RCC 7860 (cell line): ENCODE measurements at places on chromosomes 2 and 18.

GRCh38 chr2:222305516-222306392, 7.0 kb upstream of the PAX3 start:
- DNase-seq = no peak

DNA sequence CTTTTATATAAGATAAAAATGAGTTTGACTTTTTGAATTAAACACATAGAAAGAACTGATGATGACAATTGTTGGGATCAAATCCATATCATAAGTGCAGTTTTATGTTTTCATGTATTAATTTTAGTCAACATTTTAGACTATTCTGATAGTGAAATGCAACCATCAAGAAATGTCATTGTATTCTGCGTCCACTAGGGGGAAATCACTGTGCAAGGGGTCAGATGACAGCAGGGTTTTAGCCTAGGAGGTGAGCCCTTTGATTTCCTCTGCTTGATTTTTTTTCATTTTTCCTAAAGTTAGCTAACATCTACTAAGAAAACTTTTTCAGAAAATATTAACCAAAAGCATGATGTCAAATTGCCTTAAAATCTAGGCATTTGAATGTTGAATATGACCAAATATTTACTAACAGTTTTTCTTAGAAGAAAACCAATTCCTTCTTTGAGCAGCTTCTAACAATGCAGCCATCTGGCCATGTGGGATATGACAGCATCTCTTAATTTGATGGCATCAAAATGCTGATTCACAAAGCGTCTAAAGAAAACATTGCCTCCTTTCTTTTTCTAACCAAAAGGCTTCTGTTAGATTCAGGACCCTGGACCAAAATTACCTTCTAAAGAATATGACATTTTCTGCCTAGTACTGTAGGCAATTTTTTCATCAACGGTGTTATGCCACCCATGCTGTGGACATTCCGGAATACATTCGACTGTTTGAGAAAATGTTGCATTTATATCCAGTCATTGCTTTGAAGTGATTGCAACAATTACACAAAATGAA, 141.5 kb downstream of the SPHKAP start:
- no peak for DNase-seq

GRCh38 chr18:76265497-76266235, 229.4 kb downstream of the ZNF516 start:
- DNase-seq = no peak

DNA sequence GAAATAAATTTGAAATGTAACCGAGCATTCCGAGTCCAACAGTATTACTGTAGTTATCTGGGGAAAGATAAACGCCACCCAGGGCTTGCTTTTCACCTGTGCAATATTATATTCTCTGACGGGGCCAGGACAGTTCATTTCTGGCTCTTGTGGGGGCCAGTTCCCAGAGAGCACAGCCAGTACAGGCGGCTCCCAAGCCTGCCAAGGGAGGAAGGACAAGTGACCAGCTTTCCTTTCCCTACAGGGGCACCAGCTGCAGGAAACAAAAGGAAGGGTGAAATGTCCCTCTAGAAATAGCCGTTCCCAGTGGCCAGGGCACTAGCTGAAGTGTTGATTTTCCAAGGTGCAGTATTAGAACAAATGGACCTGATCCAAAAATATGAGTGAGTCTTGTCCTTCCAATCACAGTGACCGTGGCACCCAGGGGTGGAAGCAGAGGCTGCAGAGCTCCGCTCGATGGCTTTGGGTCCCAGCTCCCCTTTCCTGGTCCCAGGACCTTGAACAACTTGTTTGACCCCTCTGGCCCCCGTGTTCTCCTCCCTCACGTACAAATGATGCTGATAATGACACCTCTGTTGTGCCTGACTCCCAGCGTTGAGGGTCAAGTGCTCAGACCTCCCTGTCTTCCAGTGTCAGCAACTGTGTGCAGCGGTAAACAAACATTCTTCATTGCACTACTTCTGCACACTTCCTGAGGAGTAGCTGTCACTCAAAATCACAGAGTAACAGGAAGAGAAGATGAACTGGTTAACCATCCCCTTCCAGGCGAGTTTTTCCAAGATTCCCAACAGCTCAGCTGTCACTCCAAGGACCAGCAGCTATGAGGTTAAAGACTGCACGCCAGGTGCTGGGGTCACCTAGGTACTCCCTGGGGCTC, 40.9 kb downstream of the GYPC start:
- no peak for DNase-seq

DNA sequence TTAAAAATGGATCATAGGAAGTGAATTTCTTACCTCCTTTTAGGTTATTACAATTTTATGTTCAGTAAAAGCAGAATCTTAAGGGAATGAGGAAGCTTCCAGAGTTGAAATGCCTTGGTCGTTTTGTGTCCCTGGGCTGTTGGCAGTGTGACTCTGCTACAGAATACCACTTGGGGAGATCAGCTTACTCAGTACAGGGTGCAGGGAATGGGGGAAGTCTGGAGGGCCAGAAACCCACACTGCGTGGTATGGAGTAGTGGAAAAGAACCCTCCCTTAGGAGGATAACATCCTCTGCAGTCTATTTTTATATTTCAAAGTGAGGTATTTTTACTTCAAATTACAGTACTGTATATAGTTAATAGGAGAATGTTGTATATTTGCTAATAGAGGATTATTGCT, 51.1 kb downstream of the R3HDM1 start:
- DNase-seq = no peak

GRCh38 chr2:241226723-241227572, 38.5 kb downstream of the ANO7 start:
- no peak for DNase-seq

DNA sequence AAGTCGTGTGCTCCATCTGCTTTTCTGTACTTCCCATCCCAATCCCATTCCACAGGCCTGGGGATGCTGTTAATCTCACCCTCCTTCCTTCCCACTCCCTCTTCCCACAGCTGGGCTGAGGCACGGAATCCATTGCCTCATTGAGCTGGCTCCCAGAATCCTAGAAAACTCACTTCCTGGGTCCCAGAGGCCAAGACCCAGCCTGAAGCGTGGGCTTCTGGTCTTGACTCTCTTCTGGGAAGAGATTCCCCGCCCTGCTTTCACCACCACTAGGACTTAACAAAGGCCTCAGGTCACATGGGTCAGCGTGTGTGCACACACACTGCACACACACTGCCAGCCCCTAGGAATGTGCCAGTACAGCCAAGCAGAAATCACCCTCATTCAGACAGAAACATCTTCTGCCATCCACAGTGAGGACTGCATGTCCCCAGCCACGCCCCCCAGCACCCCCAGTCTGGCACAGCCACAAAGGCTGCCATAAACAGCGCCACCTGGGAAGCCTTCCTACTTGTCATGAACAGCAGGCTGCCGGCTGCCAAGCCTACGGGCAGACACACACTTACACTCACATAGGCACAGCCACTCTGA, 165.8 kb downstream of the TNS1 start:
- no peak for DNase-seq

DNA sequence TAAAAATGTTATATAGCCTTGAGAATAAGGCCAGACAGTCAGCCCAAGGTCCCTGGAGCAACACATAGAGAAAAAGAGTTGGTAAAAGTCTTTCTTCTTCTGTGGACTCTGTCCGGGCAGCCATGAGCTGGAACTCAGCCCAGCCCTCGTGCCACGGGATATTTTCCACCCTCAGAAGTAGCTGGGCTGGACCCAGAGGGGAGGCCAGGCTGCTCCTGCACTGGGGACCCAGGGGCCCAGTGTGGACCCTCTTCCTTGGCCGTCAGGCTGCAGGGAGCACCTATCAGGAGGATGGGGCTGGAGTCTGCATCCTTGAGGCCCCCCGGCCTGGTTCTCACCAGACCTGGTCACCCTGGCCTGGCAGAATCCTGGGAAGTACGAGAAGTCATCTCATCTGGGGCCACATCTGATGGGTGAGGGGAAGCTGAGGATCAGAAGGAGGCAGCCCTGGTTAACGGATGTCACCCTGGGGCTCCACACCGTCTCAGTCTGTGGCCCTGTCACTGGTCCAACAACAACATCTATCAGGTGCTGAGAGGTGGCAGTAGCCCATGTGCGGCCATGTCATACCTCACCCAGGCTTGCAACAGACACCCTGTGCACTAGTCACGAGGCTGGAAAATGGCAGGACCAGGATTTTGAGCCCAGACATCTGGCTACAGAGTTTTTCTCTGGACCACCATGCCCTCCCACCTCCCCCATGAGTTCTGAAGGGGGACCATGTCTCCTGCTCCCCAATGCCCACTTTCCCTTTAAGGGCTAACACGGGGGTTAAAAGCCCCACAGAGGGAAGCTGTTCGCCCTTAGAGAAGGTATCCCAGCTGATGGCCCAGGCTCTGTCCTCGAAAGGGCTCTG, 33.0 kb downstream of the SDC1 start:
- no peak for DNase-seq

DNA sequence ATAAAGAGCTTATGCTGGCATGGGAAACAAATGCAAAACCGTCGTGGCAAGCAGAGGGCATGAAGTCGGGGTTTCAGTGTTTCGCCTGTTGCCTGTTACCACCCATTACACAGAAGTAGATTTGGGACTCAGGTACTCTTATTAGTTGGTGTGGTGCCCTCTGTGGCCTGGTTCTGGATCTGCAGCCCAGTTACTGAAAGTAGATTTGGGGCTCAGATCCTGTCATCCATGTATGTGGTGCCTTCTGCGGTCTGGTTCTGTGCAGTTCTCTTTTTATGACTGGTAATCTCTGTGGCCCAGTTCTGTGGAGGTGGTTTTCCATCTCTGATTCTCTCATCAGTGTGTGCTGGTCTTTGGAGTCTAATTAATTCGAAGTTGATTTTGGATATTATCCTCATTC, 45.2 kb downstream of the ADNP2 start:
- no peak for DNase-seq

- DNase-seq = peak; percentile 42
Measured at GRCh38 chr2:57720728-57721627, 325.6 kb upstream of the VRK2 start.

DNA sequence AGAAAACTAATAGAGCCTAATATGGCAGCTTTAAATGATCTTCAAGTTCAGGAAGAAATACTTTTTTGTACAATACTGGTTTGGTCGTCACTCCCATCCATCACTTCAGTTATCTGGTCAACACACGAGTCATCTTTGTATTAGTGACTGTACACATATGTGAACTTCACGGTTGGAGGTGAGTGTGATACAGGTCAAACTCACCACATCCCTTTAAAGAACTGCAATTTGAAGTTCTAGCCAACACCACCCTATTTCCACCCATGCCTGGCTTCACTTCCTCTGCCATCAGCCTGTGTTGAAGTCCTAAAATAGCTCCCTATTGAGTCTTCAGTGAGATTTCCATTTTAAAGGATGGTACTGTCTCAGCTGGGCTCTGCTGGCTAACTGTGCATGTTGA, 361.9 kb downstream of the TXNL1 start:
- no peak for DNase-seq

- DNase-seq = no peak
Measured at GRCh38 chr2:10487081-10487740, 39.1 kb upstream of the ODC1 start.

- DNase-seq = no peak
Measured at GRCh38 chr2:137009953-137010352, 244.6 kb downstream of the THSD7B start.
